ENCODE measurements at places on chromosomes 7 and 10.
A peak's percentile ranks its signal among the peaks of the same experiment; 100 is the strongest.

DNA sequence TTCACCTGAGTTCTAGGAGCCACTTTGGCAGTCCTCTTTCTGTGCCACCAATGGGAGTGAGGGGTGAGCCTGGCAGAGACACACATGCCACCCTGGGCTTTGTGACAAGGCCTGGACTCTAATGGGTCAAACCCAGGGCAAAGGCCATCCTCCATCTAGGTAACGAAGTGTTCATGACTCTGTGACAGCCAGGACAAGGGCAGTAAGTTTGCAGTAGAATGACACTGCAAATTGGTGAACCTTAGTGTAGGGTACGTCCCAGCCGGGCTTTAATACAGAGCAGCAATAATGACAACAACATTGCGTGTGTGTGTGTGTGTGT is 43.3 kb downstream of the PAPSS2 start:
- DNase-seq: no peak

GRCh38 chr7:37765872-37766525 is 82.4 kb upstream of the NME8 start:
- peak; percentile 48 for DNase-seq

- no peak for DNase-seq
Measured at GRCh38 chr7:141251957-141252356, 178.1 kb downstream of the TMEM178B start.

GRCh38 chr7:142808802-142809583 is 38.2 kb downstream of the PRSS2 start:
- peak; percentile 97 for DNase-seq

- no peak for DNase-seq
Measured at GRCh38 chr7:3432911-3433310, 131.9 kb downstream of the SDK1 start.
